ENCODE measurements at places on chromosomes 3 and 15.
A peak's percentile ranks its signal among the peaks of the same experiment; 100 is the strongest.

GRCh38 chr15:49742381-49742780 lies 121.5 kb downstream of the DTWD1 start:
- no peak for ATAC-seq

GRCh38 chr3:48859206-48859605 lies 11.5 kb upstream of the PRKAR2A start:
- ATAC-seq: no peak

- peak; percentile 88 for ATAC-seq
These were observed 40.9 kb upstream of the IDH2 start for GRCh38 chr15:90143166-90143655.

DNA sequence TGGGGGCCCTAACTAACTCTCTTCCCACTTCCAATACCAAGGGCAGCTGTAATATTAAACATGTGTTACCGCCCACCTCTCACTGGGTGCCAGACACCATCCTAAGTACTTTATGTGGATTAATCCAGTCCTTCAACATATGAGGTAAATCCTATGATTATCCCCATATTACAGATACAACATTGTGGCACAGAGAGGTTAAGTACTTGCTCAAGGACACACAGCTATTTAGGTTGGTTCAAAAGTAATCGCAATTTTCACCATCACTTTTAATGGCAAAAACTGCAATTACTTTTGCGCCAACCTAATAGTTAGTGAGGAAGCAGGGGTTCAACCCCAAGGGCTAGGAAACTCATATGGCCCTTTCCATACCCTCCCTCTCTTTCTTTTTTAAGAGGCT lies 100.8 kb downstream of the SEMA5B start:
- ATAC-seq: no peak

DNA sequence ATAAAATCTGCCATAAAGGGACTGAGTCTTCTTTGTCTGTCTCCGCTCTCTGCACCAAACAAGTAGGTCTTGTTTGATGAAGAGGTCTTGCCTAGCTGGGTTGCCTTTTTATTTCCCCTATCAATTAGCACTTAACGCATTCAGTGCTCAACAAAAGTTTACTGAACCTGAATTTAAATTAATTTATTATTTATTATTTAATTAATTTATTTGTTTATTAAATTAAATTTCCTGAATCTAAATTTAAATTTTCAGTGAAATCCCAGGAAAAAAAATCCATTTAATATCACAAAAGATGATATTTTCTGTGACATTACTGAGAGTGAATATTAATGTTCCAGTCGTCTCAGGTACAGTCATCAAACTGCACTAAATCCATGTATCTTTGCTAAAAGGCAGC lies 164.9 kb upstream of the AGTR1 start:
- no peak for ATAC-seq

DNA sequence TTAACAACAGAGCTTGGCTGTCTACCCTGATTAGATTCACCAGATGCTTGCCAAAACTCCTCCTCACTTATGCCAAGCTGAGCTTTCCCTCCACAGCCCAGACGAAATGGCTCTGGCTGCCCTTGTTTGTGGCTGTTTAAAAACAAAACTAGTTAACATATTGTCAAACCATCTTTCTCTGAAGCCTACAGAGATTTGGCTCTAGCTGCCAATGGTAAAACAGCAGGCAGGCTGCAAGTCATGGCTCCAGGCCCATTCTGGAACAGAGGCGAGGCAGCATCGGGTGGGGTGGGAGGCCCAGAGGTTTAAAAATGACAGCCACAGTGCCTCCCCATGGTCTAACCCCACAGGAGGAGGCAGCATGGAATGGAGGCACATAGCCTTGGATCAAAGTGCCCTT lies 75.9 kb downstream of the SCN5A start:
- no peak for ATAC-seq

- no peak for ATAC-seq
These were observed 43.4 kb downstream of the TSC22D2 start for GRCh38 chr3:150451329-150452048.

- ATAC-seq: no peak
These were observed 41.9 kb upstream of the TUBGCP5 start for GRCh38 chr15:23081271-23081670.

All from activated T-helper 17 cell treated with anti-CD3 and anti-CD28 coated beads, Interleukin-2, amount 50 U/mL, for 72 hours (primary cell).